ENCODE measurements at places on chromosomes 1 and 21.

DNA sequence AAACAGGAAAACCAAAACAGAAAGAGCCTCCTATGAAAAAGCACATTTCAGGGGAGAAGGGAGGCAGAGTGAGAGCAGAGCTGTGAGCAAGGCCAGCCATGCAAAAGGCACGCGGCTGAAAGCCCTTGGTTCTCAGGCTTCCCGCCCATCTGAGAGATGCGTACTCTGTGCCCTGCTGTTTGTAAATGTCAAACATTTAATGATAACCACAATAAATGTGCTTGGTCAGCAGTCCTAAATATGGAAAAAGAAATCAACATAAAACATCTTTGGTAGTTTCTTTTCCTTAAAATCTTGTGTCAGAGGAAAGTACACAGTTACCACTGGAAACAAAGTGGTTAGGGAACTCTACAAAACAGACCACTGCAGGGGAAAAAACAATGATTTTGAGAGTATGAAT, 283.1 kb downstream of the DSCAM start:
- no peak for DNase-seq

DNA sequence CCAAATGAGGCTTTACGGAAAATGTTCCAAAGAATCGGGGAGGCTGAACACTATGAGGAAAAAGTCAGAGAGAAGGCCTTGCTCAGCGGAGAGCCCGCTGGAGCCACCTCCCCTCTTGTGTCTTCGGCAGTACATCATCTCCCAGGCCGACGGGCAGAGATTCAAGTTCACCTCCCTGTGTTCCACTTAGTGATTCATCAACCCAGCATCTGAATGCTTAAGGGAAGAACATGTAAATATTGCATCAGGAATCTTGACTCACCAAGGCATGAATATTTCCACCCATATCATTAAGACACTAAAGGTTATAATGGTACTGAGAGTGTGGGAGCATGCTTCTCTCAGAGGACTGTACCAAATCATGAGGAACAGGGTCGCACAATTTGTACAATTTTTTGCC, 172.5 kb downstream of the ST6GALNAC5 start:
- DNase-seq, result no peak

DNA sequence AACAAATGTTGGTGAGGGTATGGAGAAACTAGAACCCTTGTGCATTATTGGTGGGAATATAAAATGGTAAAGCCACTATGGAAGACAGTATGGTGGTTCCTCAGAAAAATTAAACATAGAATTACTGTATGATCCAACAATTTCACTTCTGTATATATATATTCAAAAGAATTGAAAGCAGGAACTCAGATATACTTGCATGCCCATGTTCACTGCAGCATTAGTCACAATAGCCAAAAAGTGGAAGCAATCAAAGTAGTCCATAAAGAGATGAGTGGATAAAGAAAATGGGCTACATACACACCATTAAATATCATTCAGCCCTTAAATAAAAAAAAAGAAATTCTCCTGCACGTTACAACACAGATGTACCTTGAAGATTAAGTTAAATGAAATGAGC, 34.1 kb downstream of the ABL2 start:
- DNase-seq, result no peak

DNA sequence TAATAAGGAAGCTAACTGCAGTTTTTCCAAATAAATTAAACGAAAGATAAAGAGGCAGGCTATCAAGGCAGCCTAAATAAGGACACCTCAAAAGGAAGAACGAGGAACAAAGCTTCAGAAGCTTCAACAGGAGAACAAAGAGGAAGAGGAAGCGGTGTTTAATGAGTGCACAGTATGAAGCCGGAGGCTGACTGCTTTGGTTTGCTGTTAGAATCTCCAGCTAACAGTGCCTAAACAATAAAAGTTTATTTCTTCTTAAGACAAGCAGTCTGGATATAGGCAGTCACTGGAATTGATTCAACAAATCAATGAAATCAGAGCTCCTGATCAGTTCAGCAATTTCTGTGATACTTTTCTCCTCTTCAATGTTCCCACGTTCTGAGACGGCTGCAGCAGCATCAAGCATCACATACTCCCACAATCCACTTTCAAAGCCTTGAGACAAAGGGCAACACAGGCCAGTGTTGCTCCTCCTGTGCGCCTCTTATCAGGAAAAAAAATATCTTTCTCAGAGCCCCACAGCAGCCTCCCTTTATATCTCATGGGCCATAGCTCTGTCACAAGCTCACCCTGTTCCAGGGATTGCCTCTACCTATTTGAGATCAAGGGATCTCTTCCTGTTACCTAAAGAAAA, 365.6 kb upstream of the ST6GALNAC5 start:
- no peak for DNase-seq

DNA sequence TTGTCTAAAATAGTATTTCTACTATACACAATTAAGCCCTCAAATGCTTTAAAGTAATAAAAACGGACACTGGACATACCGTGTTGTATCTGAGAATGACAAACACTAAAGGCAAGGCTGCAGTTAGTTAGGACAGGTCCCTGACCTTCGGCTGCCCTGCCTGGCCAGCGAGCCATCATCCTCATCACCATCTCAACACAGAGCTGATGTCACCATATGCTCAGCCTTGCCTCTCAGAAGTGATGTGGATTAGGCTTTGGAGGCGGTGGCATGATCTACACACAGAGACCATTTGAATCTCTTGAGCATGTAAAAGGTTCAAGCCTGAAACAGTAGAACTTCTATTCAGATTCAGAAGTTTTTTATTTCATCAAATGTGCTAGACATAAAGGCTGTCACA, 244.7 kb downstream of the SDCCAG8 start:
- DNase-seq, result no peak

GRCh38 chr1:15489052-15489736, 13.3 kb downstream of the CELA2B start:
- no peak for DNase-seq

DNA sequence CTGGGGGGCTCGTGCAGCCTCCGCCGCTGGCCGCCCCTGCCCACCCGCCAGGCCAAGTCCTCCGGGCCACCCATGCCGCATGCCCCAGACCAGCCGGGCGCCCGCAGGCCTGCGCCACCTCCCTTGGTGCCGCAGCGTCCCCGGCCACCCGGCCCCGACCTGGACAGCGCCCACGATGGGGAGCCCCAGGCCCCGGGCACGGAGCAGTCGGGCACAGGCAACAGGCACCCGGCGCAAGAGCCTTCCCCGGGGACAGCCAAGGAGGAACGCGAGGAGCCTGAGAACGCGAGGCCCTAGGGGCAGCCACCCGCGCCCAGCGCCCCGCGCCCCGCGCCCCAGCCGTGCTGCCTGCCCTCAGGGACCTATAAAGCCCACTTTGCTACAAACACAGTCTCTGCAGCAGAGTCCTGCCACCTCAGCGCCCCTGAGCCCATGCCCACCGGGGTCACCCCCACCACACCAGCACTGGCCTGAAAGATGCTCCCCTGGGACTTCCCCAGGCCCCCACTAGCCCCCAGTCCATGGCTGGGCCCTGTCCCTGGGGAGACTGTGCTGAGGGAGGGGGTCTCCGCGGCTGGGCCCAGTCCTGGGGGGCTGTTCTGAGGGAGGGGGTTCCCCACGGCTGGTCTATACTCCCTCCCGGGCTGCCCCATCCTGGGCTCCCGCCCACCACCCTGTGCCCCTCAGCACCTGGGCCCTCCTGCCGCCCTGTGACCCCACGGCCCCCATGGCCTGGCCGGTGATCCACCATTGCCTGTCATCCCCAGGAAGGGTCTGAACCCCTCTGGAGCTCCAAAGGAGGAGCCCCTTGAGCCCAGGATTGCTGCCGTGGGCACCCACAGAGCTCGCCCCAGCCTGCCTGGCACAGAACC, 8.6 kb downstream of the TNFRSF18 start:
- no peak for DNase-seq

GRCh38 chr21:29217818-29218291, 80.9 kb upstream of the BACH1 start:
- DNase-seq, result no peak

DNA sequence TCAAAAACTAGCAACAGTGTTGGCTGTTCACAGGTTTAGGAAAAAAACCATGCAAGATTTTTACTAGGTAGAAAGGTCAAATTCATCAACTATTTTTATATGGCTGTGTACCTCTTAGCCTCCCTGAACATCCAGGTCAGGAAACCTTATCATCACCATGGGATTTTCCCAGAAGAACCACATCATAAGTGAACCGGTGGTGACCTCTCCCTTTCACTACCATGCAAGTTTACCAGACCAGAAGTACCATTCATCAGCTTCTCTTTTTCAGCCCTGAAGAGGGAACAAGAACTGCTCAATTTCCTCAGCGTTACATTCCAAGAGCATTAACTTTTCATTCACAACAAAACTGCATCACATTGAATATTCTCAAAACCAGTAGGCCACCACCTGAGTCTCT, 5.9 kb downstream of the SSBP3 start:
- peak; percentile 18 for DNase-seq

GRCh38 chr1:23422941-23423340, 1.6 kb downstream of the TCEA3 start:
- peak; percentile 9 for DNase-seq

- no peak for DNase-seq
Measured at GRCh38 chr1:107879346-107879745, 85.6 kb downstream of the VAV3 start.

DNA sequence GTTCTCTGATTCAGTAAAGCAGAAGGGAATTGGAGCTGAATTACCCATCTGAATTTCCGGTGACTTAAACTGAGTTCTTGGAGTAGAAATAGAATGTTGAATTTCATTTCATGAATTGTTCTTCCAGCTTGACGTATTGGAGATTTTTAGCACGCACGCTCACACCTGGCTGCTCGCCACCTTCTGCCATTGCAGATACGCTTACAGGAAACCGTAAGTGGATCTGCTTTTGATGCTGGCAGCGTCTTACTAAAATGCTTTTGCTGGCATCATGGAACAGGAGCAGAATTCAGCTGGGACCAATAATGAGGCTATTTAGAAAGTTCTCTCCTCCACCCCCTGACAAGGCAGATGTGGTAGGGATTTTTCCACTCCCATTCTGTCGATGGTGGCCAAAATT, 17.7 kb upstream of the ELAVL4 start:
- DNase-seq, result no peak

DNA sequence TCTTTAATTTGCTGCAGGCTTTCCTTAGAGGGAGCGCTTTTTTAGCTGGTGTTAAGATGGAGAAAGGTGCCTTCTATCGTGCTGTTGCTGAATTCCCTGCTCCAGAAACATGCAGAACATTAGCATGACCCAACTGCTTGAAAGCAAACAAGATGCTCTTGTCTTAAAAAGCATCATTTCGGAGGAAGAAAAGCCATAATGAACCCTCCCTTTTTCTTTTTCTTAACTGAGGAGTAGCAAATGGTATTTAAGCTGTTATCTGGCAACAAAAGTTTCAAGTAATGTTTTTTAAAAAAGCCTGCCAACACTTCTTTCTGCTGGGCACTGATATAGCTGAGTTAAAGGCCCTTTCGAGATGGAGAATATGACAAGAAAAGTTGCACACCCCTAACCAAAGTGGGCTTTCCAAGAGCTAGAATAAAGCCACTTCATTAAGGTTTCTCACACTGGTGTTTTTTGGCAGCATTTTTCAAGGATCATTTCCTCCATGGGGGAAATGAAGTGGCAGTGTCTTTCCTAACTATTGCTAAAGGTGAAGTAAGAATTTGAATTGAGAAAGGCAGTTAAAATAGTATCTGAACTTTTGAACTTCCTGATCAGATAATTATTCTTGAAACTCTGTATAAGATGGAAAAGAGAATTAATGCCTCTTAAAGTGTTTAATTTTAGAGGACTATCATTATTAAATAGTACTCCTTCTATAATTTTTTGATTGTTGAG, 38.8 kb downstream of the ST6GALNAC5 start:
- no peak for DNase-seq

GRCh38 chr1:164561007-164561406, 2.0 kb downstream of the PBX1 start:
- DNase-seq, result no peak

DNA sequence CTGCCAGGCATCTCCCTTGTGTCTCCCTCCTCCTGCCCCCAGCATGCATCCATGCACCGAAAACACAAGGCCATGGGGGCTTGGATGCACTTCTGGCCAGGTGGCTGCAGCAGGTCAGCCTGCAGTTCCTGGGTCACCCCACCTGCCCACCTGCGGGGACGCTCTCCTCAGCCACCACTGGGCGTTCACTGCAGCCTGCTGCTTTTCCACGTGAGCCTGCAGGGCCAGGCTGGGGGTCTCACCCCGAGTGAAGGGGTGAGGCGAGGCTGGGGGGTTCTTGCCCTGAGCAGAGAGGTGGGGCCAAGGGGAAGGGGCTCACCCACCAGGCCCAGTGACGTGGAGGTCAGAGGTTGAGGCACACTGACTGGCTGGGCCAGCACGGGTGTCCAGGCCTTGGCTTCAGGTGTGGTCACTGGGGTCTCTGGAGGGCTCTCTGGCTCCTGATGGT, 64.6 kb downstream of the WNT9A start:
- no peak for DNase-seq

- no peak for DNase-seq
Measured at GRCh38 chr1:10339815-10340214, 59.0 kb upstream of the PGD start.

- DNase-seq, result peak; percentile 83
Measured at GRCh38 chr1:155241069-155241679, 14.1 kb downstream of the ENTREP3 start.

- no peak for DNase-seq
Measured at GRCh38 chr21:35206141-35207125, 157.3 kb upstream of the RUNX1 start.

DNA sequence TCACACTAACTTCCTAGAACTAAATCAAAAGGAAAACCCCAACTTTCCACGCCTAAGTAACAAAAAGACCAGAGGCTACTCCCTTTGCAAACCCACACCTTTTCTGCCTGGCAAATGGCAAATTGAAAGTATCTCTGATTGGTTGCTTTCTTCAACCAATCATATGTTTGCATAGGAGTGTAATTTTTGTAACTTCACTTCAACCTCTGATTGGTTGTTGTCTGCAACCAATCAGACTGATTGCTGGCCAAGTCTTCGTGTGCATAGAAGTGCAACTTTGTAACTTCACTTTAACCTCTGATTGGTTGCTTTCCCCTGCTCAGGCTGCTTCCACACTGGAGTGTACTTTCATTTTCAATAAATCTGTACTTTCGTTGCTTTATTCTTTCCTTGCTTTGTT, 36.9 kb upstream of the PADI2 start:
- no peak for DNase-seq

DNA sequence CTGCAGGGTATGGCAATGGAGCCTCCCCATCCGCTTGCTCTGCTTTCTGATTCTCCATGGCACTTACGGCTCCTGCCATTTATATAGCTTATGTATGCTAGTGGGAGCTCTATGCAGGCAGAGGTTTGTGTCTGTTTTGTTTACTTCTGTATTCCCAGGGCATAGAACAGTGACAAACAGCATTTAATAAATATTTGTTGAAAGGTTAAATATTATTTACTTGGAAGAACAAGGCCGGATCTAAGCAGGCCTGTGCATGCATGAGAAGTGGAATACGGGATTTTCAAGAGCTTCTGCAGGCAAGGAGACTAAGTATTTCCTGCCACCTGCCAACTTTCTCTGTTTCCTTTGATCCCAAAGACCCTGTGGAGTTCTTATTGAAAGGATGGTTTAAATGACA, 90.7 kb downstream of the XCL2 start:
- DNase-seq, result no peak

GRCh38 chr1:21913763-21914162, 23.3 kb downstream of the HSPG2 start:
- DNase-seq, result peak; percentile 18

- peak; percentile 60 for DNase-seq
Measured at GRCh38 chr1:153404768-153405167, 11.6 kb upstream of the S100A7A start.

Measured in CD4-positive, alpha-beta T cell treated with Interleukin-10 for 1 hour (primary cell).